Left renal pelvis (tissue), 4 donors: ENCODE measurements at places on chromosomes 12 and 14. TPM values are rescaled to one million over a fixed set of nuclear protein-coding genes. Genes with fewer than 3 reads are reported as not detected.

ATL1 gene
- polyA plus RNA-seq = 15.3 TPM

GLIPR1L2 gene
- polyA plus RNA-seq = 2.9 TPM

DNA sequence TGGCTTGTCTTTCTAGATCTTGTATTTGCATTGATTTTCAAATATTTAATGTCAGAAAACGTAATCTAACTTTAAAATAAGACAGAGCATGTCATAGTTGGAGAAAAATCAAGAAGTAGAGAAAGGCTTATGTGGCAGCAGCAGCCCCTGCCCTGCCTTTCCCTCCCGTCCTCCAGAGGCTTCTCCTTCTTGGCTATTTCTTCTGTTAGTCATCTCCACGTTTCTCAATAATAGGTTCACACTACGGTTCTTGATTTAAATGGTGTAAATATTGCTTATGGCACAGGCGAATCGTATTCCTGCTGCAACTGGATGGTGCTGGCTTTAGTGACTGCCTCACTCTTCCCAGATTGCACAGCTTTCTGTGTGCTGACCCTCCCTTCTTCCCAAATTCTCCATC, 42.8 kb downstream of the SLC8B1 start:
- no peak for DNase-seq

- no peak for DNase-seq
Observed at GRCh38 chr14:64278458-64278857, 15.7 kb downstream of the ESR2 start.

DNA sequence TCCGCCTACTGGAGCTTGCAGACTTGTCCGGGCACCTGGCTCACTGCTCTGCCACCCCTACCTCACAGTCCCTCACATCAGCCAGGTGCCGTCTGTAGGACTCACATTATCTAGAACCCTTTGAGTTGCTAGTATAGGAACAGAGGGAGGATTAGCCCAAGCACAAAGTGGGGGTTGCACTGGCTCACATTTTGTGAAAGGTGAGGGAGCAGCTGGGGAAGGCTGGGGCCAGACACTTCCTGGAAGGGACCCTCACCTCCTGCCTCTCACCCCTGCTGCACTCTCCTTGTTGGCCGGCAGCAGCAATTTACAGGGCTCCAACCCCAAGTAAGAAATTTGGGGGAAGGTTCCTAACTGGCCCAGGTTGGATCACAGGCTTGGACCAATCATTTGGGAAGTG, 1031.6 kb downstream of the BCL11B start:
- no peak for DNase-seq

- no peak for DNase-seq
Observed at GRCh38 chr14:53545217-53545616, 392.1 kb upstream of the DDHD1 start.

- DNase-seq = no peak
Observed at GRCh38 chr14:34843011-34843554, 32.1 kb downstream of the BAZ1A start.

DNA sequence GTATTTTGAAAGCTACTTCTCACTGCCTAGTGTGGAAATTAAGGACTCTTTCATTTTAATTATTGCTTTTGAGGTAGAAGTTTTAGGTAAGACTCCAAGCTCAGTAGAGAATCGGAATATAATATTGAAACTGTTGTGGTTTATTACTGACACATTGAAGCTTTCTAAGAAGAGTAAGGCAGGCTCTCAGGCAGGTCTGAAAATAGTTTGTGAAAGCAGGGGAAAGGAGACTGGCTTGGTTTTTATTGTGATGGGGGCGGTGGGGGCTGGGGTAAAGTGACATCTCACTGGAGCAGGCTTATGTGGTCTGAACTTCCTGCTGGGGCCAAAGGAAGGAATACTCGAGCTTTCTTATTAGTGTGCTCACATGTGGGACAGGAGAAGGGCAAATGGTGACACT, 79.5 kb downstream of the OTOGL start:
- no peak for DNase-seq

DNA sequence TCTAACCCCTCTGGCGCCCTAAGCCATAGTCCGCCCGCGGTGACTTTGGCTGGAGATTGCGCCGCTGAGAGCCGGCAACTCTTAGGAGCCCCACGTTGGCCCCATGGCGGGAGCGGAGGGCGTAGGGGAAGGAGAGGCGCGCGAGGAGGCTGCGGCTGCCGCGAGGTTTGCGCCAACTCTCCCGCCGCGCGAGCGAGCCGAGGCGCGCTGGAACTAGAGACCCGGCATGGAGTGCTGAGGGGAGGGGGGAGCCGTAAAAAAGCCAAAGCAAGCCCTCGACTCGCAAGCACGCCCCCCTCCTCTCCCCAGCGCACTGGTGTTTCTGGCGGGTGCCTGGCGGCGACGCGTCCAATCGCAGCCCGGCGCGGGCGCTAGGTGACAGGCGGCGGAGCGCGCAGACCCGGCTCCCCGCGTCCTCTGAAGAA, at the start of gene SYT10:
TSS of gene SYT10 (minus strand) at position 233 of the 425 bp plus-strand sequence. CDS start 297 bp downstream, outside the sequence.
- DNase-seq = no peak
